Uterus (tissue), 4 donors: ENCODE measurements at places on chromosomes 11 and 22. TPM values are rescaled to one million over a fixed set of nuclear protein-coding genes. Genes with fewer than 3 reads are reported as not detected.

MOB2 gene
- 27.4 TPM for total RNA-seq

P2RY2 gene
- total RNA-seq, result 2.8 TPM

PPP2R1B gene
- 28.2 TPM for total RNA-seq

DEFB131B gene
- not detected for total RNA-seq

MLC1 gene
- total RNA-seq, result not detected

DTX4 gene
- total RNA-seq, result 3.2 TPM

DNA sequence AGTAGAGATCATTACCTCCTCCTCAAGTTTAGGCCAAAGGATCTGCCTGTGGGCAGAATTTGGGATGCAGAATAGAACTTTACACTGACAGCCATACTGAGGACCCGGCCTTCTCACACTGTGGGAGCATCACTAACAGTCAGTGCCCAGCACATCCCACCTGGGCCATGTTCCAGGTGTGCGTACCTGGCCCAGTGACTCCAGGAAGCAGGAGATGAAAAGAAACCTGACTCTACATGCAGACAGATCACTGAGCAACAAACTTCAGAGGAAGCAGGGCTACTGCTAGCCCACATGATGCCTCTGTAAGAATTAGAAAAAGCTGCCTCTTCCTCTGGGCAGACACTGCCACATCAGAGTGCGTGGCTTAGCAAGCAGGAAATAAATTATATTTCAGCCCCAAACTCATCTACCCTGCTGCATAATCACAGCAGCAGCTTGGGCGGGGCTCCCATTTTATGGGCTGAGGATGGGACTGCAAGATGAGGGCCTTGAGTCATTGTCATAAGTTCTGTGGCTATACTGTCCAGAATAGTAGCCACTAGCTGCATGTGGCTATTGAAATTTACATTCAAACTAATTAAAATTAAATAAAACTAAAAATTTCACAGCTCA is 6.0 kb upstream of the LMO2 start:
- DNase-seq, result no peak

DNA sequence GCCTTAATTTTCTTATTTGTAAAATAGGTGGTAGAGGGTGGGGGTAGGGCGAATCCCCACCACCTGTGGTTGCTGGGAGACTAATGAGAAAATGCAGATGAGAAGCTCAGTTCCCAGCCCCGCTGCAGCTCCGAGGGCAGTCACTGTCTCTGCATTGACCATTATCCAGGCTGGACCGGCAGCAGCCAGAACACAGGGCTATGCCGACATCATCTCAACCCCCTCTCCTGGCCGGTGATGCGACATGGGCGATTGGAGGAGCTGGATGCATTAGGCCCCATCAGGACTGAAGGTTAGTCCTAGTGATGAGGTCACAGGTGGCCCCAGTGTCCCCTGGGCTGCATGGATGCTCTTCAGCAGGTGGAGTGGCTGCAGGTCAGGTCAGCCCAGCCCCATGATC is 412.4 kb downstream of the CTTN start:
- no peak for DNase-seq

DNA sequence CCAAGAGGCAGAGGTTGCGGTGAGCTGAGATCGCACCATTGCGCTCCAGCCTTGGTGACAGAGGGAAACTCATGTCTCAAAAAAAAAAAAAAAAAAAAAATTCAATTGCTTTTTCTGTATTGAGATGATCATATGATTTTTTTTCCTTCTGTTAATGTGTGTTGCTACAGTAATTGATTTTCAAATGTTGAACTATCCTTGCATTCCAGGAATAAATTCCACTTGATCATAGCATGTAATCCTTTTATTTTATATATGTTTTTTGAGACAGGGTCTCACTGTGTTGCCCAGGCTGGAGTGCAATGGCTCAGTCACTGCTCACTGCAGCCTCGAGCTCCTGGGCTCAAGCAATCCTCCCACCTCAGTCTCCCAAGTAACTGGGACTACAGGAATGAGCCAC is 33.3 kb downstream of the MOV10L1 start:
- no peak for DNase-seq

GRCh38 chr22:38578505-38578904 is 8.5 kb upstream of the DMC1 start:
- no peak for DNase-seq

GRCh38 chr11:61058583-61059259 is 43.6 kb upstream of the CD5 start:
- no peak for DNase-seq

- no peak for DNase-seq
Measured at GRCh38 chr22:42880815-42881214, 23.7 kb upstream of the ARFGAP3 start.

GRCh38 chr11:68584991-68585524 is 99.3 kb upstream of the GAL start:
- DNase-seq, result no peak

GRCh38 chr11:72726266-72727220 is 25.7 kb downstream of the ARAP1 start:
- DNase-seq, result no peak

GRCh38 chr11:66651016-66651415 is 12.5 kb downstream of the RBM4 start:
- DNase-seq, result no peak

DNA sequence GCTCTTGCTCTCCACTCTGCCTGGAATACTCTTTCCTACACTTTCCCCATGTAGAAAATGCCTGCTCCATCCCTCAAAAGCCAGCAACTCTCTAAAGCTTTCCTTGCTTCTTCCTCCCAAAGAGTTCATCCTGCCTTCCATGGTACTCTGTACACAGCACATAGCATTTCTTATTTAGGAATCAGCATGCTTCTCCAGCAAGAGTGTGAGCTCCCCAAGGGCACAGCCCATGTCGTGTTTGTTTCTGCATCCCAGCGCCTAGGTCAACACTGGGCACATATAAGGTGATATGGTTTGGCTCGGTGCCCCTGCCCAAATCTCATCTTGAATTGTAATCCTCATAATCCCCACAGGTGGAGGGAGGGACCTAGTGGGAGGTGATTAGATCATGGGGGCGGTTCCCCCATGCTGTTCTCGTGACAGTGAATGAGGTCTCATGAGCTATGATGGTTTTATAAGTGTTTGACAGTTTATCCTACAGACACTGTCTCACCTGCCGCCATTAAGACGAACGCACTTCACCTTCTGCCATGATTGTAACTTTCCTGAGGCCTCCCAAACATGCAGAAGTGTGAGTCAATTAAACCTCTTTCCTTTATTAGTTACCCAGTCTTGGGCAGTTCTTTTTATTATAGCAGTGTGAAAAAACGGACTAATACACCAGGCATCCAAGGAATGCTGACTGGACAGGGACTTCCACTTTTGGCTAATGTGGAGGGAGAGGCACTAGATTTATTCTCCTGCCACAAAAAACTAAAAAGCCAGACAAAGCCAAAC is 8.2 kb downstream of the VPS37C start:
- no peak for DNase-seq
